CD14-positive monocyte (primary cell): ENCODE measurements at places on chromosomes 6 and 20. TPM values are rescaled to one million over a fixed set of nuclear protein-coding genes. Genes with fewer than 3 reads are reported as not detected.
A peak's percentile ranks its signal among the peaks of the same experiment; 100 is the strongest.

- no peak overlapping the region for H3K27ac ChIP-seq
- H3K4me1 ChIP-seq: peaks cover 33% of the 10 kb centered on the region
- no peaks in the 10 kb centered on the region for H3K36me3 ChIP-seq
Measured at GRCh38 chr6:157520117-157520406, 139.1 kb downstream of the ZDHHC14 start.

MYH7B gene
- 0.75 and 1.0 TPM in 2 replicates for polyA plus RNA-seq

ACOT13 gene
- 14.5 TPM for polyA plus RNA-seq

EYS gene
- polyA plus RNA-seq: not detected

ANKEF1 gene
- 0.10 TPM for polyA plus RNA-seq

DNA sequence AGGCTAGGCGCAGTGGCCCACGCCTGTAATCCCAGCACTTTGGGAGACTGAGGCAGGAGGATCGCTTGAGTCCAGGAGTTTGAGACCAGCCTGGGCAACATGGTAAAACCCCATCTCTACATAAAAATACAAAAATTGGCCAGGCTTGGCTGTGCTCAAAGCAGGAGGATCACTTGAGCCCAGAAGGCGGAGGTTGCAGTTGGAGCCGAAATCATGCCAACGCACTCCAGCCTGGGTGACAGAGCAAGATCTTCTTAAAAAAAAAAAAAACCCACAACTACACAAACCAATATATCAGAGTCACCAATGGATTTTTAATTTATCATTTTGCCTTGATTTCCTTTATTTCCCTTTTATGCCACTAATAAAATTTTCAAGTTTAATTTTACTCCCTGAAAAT, 9.3 kb downstream of the MAP3K5 start:
- peak overlapping the region; percentile 88 for H3K4me3 ChIP-seq
- H3K27me3 ChIP-seq: no peaks in the 10 kb centered on the region
- peaks cover 82% of the 10 kb centered on the region for H3K4me1 ChIP-seq
- no peak for DNase-seq
- peak overlapping the region; percentile 83 for H3K27ac ChIP-seq

- H3K36me3 ChIP-seq: no peaks in the 10 kb centered on the region
- no peak overlapping the region for H3K4me3 ChIP-seq
- H3K4me1 ChIP-seq: no peaks in the 10 kb centered on the region
- H3K27ac ChIP-seq: no peak overlapping the region
- no peak for DNase-seq
- H3K27me3 ChIP-seq: no peaks in the 10 kb centered on the region
Measured at GRCh38 chr6:20879526-20879925, 345.3 kb downstream of the CDKAL1 start.

DNA sequence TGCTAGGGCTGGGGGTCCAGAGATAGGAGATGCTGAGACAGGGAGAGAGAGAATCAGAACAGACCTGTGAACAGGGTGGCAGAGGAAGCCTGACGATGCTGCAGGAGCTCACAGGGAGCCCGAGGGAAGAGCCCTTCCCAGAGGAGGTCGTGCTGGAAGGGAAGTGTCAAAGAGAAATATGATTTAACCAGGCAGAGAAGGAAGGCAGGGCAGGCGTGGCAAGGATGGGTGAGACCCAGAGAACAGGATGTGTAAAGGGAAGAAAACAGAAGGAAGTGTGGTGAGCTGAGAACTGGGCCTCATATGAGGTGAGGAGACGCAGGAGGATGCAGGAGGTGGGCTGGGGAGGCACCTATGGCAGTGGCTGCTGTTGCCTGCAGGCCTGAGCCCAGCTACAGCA, 105.6 kb downstream of the ZDHHC14 start:
- no peak overlapping the region for H3K27ac ChIP-seq
- H3K4me3 ChIP-seq: no peak overlapping the region
- no peak for DNase-seq
- H3K36me3 ChIP-seq: no peaks in the 10 kb centered on the region
- H3K4me1 ChIP-seq: peaks cover 16% of the 10 kb centered on the region

GTSF1L gene
- not detected for polyA plus RNA-seq

RBL1 gene
- polyA plus RNA-seq: 3.7 TPM

GRCh38 chr20:7272512-7272911, 505.0 kb downstream of the BMP2 start:
- no peaks in the 10 kb centered on the region for H3K4me1 ChIP-seq
- H3K4me3 ChIP-seq: no peak overlapping the region
- H3K27ac ChIP-seq: no peak overlapping the region
- DNase-seq: no peak
